ENCODE measurements at places on chromosomes 5 and 9.

- no peak for DNase-seq
Measured at GRCh38 chr9:77677397-77677796, 29.3 kb upstream of the GNA14 start.

DNA sequence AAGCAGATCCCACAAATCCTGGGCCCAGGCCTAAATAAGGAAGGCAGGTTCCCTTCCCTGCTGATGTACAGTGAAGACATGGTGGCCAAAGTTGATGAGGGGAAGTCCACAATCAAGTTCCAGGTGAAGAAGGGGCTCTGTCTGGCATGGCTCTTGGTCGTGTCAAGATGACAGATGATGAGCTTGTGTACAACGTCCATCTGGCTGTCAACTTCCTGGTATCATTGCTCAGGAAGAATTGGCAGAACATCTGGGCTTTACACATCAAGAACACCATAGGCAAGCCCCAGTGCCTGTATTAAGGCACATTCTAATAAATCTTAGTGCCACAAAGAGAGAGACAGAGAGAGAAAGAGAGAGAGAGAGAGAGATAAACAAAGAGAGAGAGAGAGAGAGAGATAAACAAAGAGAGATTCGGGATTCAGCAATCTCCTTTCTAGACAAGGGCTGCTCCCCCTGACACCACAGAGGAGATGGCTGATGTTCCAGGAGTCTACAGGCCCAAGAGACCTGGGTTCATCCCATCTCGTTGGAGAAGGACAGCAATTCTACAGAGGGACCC, 45.5 kb upstream of the HSPA9 start:
- DNase-seq: no peak

- no peak for DNase-seq
Measured at GRCh38 chr5:33363537-33363936, 77.2 kb upstream of the TARS1 start.

DNA sequence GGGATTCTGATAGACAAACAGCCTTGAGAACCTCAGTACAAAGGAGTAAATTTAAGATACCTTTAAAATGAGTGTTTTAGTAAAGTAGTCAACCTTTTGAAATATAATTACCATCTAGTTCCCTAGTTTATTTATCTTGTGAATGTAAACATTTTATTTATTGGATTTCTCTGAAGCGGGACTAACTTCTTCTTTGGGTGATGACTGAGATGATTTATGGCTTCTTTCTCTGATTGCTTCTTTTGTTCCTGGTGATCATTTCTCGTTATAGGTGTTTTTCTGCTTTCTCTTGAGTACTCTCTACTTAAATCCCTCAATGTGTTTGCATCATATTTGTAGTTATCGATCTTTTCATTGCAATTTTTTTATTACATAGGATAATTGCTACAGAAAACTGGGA, 33.2 kb downstream of the PRDM6 start:
- no peak for DNase-seq

- no peak for DNase-seq
Measured at GRCh38 chr5:4551034-4551433, 589.1 kb upstream of the ADAMTS16 start.

All from GM19239 (cell line).